CD4-positive, alpha-beta T cell treated with Interleukin-15 for 1 hour (primary cell): ENCODE measurements at places on chromosomes 6 and 20.

- DNase-seq: no peak
Observed at GRCh38 chr20:37201827-37202162, 22.4 kb upstream of the MROH8 start.

DNA sequence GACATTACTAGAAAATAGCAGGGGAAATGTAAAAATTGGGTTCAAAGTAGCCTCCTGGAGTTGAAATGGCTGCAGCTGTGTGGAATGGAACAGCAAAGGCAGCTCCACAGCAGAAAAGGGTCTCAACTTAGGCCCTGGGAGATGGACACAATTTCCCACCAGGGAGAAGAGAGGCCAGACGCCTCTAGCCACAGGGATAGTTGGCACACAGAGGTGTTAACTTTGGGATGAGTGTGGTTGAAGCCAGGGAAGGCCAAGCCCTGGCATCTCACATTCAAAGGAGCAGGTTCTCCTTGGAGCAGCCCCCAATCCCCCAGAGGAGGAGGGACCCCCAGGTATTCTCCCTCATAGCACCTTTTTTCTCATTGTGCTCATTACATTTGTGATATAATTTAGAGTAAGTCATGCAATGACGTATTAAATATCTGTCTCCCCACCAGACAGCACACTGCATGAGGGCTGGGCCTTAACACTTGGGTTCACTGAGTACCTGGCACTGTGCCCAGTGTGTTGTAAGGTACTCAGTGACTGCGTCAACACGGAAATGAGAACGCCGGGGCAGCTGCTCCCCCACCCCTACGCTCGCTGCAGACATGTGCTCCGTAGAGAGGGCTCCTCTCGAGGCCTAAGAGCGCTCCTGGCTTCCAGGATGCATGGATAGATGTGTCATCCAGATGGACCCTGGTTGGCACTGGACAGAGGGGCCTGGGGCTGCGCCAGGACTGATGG, 76.0 kb upstream of the CD93 start:
- DNase-seq: peak; percentile 82

DNA sequence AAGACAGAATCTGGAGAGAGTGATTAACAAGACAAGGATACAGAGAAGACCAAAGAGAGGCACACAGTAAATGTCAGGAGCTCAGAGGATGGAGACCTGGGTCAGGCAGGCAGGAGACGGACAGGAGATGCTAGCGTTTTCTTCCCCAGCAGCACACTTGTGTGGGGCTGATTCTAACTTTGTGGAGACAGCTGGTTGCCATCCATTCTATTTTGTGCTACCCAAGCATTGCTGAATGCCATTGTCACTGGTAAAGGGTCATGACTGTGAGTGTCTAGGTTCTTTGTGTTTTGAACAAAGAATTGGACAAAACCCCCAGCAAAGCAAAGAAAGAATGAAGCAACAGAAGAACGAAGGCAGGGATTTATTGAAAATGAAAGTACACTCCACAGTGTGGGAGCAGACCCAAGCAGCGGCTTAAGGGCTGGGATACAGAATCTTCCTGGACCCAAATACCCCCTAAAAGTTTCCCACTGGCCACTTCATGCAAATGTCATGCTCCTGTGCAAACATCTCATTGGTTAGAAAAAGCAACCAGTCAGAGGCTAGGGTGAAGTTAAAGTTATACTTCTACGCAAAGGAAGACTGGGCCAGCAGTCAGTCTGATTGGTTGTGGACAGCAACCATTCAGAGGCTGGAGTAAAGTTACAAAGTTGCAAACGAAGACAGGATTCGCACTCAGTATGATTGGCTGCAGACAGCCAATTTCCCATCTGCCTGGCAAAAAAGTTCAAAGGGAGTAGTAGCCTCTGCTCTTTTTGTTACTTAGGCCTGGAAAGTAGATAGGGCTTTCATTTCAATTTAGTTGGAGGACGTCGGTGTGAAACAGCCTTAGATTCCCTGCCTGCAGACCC, 17.5 kb downstream of the PTK7 start:
- DNase-seq: no peak

GRCh38 chr6:109455437-109456110, at the start of gene MICAL1:
MICAL1 (minus strand) TSS chr6:109455772; CDS start chr6:109454196, 1,576 bp downstream.
- peak; percentile 86 for DNase-seq

GRCh38 chr6:63352069-63352543, 32.3 kb upstream of the LGSN start:
- no peak for DNase-seq

DNA sequence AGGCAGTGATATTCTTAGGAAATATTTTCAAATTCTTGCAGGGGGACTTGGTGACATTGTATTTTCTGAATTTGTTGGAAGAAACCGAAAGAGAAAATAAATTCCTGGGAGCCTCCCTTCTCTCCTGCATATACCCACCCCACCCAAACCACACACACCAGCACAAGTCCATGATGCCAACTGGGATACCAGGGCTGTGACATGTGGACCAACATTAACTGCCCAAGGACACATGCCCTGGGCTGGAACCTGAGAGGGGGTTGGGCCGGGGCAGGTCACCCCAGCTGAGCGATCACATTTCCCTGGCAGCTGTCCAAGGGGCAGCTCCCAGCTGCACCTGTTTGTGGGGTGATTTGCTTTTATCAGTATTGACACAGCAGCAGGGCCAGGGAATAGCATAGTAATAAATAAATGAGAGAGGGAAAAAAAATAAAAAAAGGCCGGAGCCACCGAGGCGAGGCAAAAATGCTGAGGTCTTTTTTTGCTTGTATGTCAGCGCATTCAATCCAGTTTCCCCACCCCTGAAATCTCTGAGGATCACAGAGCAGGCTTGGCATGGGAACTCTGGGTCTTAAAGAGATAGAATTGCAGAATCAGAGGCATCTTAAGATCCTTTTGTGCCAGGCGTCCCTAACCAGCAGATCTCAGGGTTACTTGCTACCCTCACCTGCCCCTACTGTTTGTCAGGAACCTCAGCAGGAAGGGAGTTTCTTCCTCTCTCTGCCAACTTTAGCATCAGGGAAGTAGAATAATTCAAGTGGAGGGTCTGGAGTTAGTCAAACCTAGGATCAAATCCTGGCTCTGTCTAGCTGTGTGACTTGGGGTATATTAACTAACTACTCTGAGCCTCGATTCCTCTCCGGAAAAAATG, 66.5 kb upstream of the PIM1 start:
- peak; percentile 36 for DNase-seq

GRCh38 chr6:164322533-164322932, 908.0 kb downstream of the QKI start:
- no peak for DNase-seq

GRCh38 chr20:34525709-34526416, 9.6 kb downstream of the DYNLRB1 start:
- DNase-seq: no peak

- DNase-seq: no peak
Observed at GRCh38 chr20:59748619-59749191, 144.4 kb downstream of the PHACTR3 start.

DNA sequence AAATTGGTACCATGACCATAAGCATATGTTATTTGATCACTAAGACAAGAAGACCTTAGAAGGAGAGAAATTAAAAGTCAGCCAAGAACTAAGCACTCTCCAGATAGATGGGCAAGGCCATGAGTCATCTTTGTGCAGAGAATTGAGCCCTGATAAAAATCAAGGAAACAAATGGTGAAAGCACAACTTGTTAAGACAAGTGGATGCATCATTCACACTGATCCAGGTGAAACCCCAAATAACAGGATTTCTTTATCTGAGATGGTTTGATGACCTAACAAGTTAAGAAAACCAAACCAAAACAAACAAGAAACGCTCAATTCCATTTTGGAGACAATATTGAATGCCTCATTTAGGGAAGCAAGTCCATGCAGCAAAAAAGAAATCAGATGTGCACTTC, 121.6 kb downstream of the ADAT2 start:
- no peak for DNase-seq

DNA sequence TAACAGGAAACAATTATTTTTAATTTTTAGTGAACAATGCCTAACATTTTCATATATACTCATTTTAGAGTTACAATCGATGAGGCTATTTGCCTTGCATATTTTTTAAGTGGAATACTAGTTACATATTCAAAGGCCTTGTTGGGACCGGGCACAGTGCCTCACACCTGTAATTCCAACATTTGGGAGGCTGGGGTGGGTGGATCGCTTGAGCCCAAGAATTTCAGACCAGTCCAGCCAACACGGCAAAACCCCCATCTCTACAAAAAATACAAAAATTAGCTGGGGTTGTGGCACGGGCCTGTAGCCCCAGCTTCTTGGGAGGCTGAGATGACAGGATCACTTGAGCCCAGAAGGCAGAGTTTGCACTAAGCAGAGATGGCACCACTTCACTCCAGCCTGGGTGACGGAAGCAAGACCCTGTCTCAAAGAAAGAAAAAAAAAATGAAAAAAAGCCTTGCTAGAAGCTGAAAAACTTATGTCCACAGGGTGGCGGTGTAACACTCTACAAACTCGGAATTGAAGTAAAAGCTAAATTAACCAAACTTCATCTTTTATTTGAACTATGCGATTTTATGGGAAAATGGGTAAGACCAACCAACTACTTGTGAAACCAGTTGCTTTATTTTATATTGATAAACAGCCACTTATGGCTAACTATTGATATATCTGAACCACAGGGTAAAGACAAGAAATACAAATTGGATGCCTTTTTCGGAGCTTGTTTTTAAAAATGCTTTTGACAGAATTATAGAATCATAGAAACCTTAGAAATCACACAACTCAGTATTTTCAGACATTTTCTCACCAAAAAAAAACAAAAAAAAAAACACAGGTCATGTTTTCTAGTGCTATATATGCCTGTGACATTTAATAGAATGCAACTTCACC, 24.1 kb upstream of the ROS1 start:
- DNase-seq: peak; percentile 33

DNA sequence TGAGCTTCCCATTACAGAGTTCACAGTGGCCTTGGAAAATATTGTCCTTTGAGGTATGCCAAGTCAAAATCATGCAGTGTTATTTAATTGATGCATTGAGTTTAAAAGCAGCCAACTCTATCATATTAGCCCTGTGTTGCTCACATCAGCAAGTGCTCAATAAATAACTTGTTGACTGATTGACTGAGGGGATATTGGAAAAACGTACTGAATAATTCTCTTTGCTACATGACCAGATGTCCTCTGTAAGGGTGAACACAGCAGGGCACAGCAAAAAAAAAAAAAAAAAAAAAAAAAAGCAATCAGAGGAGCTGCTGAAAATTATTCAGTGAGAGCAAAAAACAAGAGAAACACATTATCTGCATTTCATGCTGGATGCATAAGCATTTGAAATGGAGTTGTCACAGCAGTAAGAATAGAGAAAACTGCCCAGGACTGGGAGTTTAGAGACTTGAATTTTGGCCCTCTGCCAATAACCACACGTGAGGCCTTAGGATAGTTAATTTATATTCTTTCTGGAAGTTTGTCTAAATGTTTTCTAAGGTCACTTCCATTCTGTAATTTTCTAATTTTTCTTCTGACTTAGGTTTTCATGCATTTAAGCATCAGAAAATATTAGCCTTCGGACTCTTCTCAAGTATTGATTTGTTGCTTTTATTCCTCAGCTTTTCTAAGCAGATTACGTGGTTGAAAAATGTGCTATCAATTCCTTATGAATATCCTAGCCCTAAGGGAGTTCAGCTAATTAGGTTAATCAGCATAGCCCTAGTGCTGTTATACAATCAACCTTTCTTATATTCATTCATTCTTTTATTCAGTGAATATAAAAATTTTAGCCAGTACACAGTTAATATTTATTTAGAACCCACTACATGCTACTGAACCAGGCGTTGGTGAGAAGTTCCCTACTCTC, 246.8 kb upstream of the STXBP5 start:
- DNase-seq: no peak

- DNase-seq: no peak
Observed at GRCh38 chr6:53436526-53437303, 88.0 kb upstream of the ELOVL5 start.

DNA sequence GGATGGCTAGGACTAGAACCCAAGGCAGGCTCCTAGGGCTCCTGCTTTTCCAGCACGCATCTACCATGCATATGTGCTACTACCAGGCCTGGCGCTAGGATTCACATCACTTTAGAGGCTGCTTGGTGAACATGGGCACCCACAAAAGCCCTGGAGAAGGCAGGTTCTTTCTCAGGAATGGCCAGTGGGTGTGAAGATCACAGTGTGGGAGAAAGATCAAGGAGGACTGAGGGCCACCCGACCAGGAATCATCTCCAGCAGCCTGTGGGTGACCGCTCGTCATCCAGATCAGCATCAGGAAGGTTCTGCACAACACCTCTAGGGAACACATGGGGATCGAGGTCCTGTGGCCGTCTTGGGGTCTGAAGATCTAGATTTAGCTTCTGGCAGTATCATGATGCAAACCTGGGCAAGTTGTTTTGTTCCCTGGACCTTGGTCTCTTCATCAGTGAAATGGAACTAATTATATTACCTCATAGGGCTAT, 27.3 kb downstream of the SRSF3 start:
- DNase-seq: no peak

DNA sequence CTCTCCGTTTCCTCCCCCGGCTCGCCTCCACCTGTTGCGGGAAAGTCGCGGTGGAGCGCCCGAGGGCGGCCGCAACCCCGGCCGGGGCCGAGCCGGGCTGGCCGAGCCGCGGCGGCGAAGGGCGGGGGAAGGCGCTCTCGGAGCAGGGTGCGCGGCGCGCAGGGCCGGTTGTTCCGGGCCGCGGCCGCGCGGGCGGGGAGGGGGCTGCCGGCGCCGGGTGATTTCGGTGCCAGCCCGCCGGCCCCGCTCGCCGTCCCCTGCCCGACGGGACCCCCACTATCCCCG, 235 bp downstream of the MAP7 start:
- DNase-seq: no peak

GRCh38 chr20:23399568-23400241, 21.6 kb downstream of the NAPB start:
- no peak for DNase-seq

DNA sequence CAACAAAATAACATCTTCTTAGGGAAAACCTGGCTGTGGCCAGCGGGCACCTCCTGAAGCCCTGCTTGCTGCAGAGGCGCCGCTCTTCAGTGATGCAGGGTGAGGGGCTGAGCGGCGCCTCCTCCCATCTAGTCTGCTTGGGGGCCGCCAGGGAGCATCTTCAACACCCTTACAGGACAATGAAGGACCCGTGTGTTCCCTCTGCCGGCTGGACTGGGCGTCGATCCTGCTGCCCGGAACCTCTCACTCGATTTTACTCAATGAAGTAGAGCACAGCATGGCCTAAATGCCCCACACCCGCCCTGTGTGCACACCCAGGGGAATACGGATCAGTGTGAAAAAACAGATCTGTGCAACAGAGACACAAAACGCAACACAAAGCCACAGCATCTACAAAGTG, 28.5 kb upstream of the MPC1 start:
- DNase-seq: no peak

DNA sequence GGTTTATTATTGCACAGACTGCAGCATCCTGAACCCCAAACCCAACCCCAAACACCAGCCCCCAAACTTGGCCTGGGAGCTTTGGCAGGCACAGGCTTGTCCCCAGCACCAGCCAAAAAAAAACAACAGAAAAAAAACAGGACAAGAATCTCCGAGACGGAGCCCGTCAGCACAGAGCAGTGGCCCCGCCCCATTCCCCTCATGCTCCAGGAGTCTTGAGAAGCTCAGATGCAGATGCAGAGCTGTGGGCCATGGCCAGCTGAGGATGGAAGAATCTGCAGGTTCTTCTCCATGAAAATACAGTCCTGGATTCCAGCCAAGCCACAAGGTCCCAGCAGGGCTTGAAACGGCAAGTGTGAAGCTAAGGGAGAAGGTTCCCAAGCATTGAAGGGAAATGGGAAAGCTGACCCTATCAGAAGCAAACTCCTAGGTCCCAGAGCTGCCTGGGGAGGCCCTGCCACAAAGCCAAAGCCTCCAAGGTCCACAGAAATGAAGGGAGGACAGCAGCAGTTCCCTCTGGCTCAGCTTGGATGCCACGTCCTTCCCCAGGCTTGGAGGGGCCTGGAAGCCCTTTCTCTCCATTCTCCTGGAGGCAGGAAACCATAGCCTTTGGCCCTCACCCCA, 75.2 kb downstream of the JPH2 start:
- DNase-seq: no peak

GRCh38 chr6:148760568-148761526, 14.0 kb downstream of the UST start:
- peak; percentile 83 for DNase-seq
